EL (cell line): ENCODE measurements at places on chromosomes 7 and 10.

- DNase-seq: peak; percentile 72
Observed at GRCh38 chr7:100088621-100089457, at the start of gene COPS6. Gene COPS6 (plus strand): TSS chr7:100088969. CDS start chr7:100088991, 22 bp downstream.

DNA sequence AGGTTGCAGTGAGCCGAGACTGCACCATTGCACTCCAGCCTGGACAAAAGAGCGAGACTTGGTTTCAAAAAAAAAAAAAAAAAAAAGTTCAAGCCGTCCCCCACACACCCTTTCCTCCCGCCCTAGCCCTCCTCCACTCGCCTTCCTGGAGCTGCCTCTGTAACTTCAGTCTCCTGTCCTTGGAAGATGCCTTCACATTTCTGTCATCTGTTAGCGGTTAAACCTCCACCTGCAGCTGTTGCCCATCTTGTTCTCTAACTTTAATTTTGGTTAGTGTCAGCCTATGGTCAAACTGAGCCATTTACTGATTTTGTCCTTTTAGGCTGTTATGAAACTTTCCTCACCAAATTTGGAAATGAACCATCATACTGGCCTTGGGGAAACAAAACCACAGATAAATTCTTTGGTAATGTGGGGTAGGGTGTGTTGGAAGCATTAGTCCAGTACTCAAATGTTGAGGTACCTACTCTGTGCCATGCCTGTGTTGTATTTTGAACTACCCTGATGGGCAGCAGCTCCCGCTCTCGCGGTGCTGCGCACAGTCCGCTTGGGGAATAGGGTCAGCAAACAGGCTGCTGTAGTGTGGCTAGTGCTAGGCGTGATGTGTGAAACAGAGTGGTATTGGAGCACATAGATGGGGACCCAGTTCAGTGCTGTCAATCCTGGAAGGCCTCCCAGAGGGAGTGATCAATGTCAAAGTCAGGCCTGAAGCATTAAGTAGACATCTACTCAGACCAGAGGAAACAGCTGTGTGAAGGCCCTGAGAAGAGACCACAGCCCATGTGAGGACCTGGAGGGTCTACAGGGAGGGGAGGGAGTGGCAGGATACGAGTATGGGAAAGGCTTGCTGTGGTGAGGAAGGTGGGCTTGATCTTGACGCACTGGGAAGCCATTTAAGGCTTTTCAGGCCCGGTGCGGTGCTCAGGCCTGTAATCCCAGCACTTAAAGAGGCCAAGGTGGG is 26.9 kb downstream of the SFXN4 start:
- no peak for DNase-seq

DNA sequence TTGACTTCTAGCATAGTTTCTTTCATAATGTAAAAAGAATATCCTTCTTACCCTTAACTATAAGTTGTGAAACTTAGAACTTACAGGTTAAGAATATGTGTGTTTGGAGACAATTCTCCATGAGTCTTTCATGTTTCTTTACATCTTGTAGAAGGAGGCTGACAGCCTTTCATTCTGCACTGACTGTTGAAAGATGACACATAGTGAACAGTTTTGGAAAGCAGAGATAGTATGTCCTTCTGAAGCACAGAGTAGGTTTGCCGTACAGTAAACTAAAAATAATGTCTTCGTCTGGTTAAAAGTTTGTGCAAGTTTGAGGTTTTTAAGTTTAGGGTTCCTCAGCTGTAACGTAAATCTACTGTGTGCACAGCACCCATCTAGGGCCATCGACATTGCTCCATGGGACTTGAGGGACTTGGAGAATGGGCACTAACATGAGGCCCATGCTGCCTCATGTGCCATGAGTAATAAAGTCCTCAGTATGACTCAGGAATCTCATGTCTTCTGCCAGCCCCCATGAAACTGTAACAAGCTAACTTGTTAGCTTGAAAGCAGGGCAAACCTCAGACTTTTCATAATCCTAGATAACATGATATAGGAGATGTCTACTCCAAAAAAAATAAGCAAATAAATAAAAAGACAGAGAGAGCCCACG is 24.5 kb upstream of the ELAPOR2 start:
- DNase-seq: peak; percentile 2

DNA sequence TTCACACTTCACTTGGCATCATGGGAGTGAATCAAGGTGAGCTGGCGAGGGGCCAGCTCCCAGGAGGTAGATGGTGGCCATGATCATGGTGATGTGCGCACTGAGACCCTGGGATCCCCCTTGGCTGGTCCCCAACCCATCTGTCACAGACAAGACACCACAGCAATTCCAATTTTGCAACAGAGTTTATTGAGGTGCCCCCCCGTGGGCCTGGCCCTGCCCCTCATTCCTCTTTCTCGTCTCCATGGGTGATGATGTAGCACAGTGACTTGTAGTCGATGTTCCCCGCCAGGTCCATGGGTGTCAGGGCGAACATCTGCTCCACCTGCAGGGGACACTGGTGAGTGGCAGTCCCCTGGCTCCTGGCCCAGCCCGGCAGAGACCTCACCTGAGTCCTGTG is 2.4 kb downstream of the MYL7 start:
- no peak for DNase-seq

- no peak for DNase-seq
Observed at GRCh38 chr10:30821994-30822692, 192.6 kb upstream of the LYZL2 start.

GRCh38 chr10:132802694-132803320 is 16.9 kb upstream of the NKX6-2 start:
- no peak for DNase-seq

DNA sequence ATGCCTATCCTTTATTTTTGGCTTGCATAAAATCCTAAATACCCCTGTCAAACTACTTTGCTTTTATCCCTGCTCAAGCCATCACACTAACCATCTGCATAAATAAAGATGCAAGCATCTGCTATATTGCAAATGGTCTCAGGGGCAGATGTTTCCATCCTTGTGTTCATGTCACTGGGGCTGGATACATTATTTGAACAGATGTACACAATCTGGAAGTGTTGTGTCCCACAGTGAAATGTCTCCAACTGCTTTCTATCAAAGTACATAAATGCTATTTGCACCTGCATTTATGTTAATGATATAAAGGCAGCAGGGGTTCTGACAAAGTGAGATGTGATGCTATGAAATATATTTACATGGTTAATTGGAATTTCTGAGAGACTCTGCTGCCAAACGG is 163.1 kb downstream of the ZNF438 start:
- DNase-seq: no peak

- DNase-seq: no peak
Observed at GRCh38 chr7:155169498-155170065, 99.5 kb downstream of the HTR5A start.

DNA sequence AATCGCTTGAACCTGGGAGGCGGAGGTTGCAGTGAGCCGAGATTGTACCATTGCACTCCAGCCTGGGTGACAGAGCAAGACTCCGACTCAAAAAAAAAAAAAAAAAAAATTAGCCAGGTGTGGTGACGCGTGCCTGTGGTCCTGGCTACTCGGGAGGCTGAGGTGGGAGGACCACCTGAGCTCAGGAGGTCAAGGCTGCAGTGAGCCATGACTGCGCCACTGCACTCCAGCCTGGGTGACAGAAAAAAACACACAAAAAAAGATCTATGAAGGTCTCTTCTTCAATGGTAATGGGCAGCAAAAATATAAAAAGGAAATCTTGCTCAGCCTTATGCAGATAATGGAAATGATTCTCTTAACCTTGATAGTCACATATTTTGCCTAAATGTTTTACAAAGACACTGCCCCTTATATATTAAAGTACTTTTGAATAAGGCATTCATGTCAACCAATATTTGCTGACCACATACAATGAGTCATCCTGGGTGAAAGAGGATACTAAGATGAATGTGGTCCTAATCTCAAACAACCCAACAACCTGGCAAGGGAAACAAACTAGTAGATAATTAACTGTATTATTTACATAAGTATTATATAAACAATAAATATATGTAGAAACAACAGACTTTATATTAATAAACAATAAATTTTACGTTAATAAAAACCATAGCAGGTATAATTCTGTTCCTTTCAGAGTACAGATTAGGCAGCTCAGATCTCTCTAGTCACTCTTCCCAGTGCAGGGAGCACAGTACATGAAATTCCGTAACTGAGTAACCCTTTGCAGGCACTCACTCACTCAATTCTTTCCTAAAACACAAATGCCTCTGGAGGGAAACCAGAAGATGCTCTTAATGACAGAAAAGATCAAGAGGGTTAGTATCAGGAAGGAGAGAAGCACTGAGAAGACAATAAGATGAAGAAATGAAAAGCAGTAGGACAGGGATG is 8.1 kb downstream of the TOMM7 start:
- peak; percentile 59 for DNase-seq

- DNase-seq: no peak
Observed at GRCh38 chr10:636769-637168, 52.7 kb downstream of the DIP2C start.

DNA sequence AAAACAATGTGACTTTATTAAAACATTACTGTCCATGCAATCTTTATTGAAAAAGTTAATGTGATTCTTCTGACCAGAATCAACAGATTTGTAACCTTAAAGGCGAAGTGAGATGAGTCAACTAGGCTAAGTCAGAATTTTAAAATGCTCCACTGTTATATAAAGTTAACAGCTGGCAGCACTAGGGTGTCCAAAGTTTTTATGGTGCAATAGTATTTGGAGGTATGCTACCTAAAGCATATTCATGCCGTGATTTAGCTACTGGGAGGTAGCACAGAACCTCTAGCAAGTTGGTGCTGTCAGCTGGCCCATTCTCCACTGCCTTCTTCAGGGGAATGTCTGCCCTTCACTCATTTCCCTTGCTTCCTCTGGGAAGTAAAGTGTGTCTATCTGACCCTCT is 126.7 kb downstream of the RAPGEF5 start:
- no peak for DNase-seq

DNA sequence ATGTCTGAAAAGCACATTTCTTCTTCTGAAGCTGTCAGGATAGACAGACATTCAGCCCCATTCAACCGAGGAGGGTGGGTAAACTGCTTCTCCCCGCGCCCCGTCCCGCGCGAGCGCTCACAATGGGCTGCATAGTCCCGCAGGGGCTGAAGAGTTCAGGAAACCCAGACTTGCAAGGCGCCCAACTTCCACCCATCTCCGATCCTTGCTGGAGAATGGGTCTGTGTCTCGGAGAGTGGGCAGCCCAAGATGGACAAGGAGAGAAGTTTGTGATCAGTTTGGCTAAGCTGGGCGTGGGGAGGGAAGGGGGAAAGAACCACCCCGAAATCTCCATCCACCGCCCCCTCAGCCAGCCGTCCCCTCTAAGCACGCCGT is 686 bp downstream of the AASS start:
- peak; percentile 44 for DNase-seq

DNA sequence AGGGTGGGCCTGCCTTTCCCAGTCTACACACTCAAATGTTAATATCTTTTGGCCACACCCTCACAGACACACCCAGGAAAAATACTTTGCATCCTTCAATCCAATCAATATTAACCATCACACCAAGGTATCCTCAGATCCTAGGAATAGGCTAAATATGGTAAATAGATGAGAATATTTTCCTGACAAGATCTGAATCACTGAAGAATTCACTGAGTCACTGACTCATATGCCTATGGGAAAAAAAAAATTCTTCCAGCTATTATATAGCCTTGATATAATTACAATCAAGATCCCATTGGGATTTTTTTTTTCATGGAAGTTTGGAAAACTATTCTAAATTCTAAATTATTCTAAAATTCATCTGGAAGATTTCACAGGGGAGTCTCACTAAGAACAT is 65.8 kb downstream of the INHBA start:
- DNase-seq: peak; percentile 43

GRCh38 chr10:36759141-36759805 is 366.1 kb upstream of the ANKRD30A start:
- peak; percentile 59 for DNase-seq

- DNase-seq: no peak
Observed at GRCh38 chr7:13911909-13912308, 77.6 kb downstream of the ETV1 start.

DNA sequence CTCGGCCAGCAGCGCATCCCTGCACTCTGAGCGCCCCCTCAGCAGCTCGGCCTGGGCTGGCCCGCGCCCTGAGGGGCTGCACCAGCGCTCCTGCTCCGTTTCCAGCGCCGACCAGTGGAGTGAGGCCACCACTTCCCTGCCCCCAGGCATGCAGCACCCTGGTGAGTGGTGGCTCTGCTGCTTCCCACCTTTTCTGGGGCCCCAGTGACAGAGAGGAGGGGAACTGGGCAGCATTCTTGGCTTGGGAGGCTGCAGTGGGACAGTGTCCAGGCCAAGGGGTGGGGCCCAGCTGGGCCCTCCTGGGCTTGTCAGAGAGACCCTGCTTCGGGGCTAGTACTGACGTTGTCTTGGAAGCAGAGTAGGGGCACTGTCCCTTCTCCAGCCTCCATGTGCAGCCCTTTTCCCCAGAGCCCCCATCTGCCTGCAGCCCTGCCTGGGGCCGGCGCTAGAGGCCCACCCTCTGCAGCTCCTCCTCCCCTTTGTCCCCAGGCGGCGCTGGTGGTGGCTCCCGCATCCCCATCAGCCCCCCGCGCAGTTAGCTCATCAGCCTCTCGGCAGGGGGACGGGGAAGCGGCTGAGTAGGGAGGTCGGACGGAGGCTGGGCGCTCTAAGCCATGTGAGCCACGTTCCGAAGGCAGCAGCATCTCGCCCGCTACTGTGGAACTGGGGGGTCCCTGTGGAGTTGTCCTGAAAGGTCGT is 29.2 kb downstream of the GBX1 start:
- DNase-seq: no peak

DNA sequence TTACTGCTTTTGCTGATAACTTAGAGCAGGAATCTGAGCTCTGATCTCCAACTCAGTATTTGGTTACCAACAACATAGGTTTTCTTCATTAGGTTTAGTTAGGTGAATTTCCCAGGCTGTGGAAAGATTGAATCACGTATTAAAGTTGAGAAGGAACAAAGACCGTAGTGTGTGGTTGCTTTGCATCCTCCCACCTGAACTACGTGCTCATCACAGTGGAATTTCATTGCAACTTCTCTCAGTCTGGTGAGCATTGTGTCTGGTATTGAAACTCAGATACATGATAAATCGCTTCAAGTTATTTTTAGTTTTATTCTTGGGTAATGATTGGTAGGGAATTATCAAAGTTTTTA is 139.4 kb upstream of the AKR1E2 start:
- DNase-seq: peak; percentile 55

GRCh38 chr10:34567659-34568253 is 247.3 kb downstream of the PARD3 start:
- DNase-seq: no peak

DNA sequence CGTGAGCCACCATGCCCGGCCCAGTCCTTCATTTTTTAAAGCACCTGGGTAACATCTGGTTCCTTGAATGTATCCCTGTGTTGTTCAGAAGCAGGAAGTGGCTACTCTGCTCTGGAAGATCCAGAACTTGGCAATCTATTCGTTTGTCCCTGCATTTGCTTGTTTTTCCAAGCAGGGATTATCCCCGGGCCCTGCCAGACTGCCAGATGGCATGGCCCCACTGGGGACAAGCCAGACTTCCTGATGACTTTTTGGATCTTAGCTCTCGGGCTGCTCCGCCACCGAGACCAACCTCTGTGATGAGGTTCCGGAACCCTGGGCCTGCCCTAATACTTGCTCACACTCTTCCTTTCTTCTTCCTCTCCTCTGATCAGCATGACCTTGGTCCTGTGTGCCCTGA is 496.7 kb downstream of the TYW1 start:
- DNase-seq: no peak

GRCh38 chr10:88259381-88259780 is 323.7 kb downstream of the RNLS start:
- no peak for DNase-seq

GRCh38 chr7:92665926-92666325 is 75.7 kb upstream of the FAM133B start:
- DNase-seq: peak; percentile 18
